ENCODE measurements at places on chromosomes 6 and 20. TPM values are rescaled to one million over a fixed set of nuclear protein-coding genes. Genes with fewer than 3 reads are reported as not detected.

Gene EBF4
- total RNA-seq = 0.57 TPM

Gene MOG
- not detected for total RNA-seq

Gene PKHD1
- total RNA-seq = not detected

Gene ROMO1
- total RNA-seq = 352 TPM

Gene CST5
- total RNA-seq = not detected

Gene BPI
- not detected for total RNA-seq

Gene DLL1
- total RNA-seq = 0.46 TPM

Gene BANF2
- total RNA-seq = not detected

Gene BHLHE23
- total RNA-seq = not detected

Gene SPEF1
- 0.14 TPM for total RNA-seq
